ENCODE measurements at places on chromosomes 1 and 21. TPM values are rescaled to one million over a fixed set of nuclear protein-coding genes. Genes with fewer than 3 reads are reported as not detected.

The VASH2 gene
- total RNA-seq = 3.9 TPM

The CELSR2 gene
- 3.8 TPM for total RNA-seq

The REN gene
- total RNA-seq = not detected

The TNFRSF4 gene
- total RNA-seq = 0.13 TPM

The ANGPTL3 gene
- not detected for total RNA-seq

The KANK4 gene
- total RNA-seq = 0.48 TPM

The SLC9C2 gene
- not detected for total RNA-seq

The LIPI gene
- not detected for total RNA-seq

The AGRN gene
- total RNA-seq = 83.1 TPM

The GAS5 gene
- total RNA-seq = 309 TPM

The ACKR1 gene
- not detected for total RNA-seq

The SRGAP2 gene
- 27.3 TPM for total RNA-seq

The EDN2 gene
- 3.3 TPM for total RNA-seq

The ATP1A2 gene
- not detected for total RNA-seq

The S100A16 gene
- total RNA-seq = 412 TPM

The OR2T11 gene
- not detected for total RNA-seq

The KRTAP19-1 gene
- total RNA-seq = not detected

The TACSTD2 gene
- not detected for total RNA-seq

The HSD3B2 gene
- total RNA-seq = not detected

Measured in A549 treated with CpdA at 1 μM for 4 hours (cell line).